Transverse colon (tissue), 4 donors: ENCODE measurements at places on chromosomes 1 and 21. TPM values are rescaled to one million over a fixed set of nuclear protein-coding genes. Genes with fewer than 3 reads are reported as not detected.

DNA sequence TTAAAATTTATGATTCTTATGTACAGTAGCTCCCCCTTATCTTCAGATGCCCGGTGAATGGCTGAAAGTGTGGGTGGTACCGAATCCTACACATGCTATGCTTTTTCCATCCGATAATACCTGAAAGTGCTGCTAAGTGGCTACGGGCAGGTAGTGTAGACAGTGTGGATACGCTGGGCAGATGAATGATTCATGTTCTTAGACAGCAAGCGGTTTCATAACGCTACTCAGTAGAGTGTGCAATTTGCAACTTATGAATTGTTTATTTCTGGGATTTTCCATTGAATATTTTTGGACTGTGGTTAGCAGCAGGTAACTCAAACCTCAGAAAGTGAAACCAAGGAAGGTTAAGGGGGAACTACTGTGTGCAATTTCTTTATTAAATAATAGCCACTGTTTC, 7.5 kb downstream of the PCP4 start:
- DNase-seq = no peak

- DNase-seq = no peak
These were observed 5.5 kb downstream of the LEMD1 start for GRCh38 chr1:205416322-205416721.

- peak; percentile 37 for DNase-seq
These were observed 8.1 kb downstream of the DNASE2B start for GRCh38 chr1:84406346-84406861.

DNA sequence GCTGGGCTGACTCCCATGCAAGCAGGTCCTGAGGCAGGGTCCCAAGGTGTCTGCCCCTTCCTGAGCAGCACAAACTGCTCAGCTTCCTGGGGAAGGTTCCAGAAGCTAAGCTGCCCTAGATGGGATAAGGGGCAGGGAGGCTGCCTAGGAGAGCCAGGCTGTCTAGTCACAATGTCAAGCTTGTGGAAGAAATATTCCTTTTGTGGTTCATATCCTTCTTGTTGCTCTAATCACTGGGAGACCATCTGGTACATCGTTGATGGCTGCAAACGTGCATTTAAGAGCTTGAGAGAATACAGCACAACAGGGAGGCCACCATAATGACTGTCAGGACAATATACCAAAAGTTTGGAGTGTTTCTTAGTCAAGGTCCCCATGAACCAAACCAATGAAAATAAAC, 67.4 kb downstream of the SLC16A1 start:
- DNase-seq = no peak

DNA sequence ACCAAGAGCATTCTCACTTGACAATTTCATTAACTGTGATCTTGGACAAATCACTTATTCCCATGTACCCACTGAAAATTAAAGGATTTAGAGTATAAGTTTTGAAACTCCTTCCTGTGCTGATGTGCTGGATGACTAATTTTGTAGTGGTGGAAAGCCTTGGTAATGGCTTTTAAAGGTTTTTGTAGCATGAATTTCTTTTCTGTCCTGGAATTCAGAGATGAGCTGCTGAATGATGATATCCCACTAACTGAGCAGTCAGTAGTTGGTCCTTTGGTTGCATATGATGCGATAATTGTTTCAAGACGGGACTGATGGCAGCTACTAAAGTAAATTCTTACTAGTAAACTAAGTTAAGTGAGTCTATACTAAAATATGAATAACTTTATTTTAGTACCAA, 5.2 kb downstream of the RPL5 start:
- no peak for DNase-seq

DNA sequence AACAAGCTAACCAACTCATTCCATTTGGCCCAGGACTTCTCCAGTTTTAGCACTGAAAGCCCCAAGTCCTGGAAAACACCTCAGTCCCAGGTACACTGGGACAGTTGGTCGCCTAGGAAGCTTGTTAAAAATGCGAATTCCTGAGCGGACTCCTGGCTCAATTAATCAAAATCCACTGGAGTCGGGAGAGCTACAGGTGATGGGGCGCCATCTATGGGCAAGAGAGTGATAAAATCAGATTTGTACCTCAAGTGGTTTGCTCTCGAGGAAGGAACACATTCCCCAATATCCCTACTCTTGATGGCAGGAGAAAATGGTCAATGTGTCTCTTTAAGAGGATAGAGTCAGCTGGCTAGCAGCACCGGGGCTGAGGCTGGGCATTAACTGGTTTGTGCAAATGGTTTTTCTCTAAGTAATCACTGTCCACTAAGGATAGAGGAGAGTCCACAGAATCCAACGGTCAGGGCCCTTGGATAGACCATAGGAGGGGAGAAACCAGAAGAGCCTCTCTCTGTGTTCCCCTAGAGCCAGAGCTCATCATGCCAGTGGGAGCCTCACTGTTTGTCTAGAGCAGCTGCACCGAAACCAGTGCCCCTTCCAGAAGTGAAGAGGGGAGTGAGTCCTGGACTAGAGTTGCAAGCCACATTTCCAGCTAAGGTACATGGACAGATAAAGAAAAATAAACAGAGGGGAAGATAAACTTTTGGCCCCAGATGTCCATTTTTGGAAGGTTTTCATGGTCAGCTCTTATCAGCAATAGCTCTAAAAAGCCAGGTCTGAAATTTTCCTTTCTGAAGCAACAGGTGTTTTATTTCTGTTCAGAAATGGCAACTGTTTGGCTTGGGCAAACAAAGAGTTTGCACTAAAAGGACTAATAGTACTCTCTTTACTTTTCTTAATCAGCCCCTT, 148.5 kb downstream of the TENT5C start:
- DNase-seq = peak; percentile 73

GRCh38 chr1:208054911-208055379, 144.0 kb upstream of the CD34 start:
- no peak for DNase-seq

GRCh38 chr1:165397944-165398343, 41.4 kb upstream of the LMX1A start:
- no peak for DNase-seq

- DNase-seq = no peak
These were observed 27.7 kb upstream of the FMO1 start for GRCh38 chr1:171220581-171221054.

- DNase-seq = no peak
These were observed 156.5 kb downstream of the PCNX2 start for GRCh38 chr1:233138788-233139585.

DNA sequence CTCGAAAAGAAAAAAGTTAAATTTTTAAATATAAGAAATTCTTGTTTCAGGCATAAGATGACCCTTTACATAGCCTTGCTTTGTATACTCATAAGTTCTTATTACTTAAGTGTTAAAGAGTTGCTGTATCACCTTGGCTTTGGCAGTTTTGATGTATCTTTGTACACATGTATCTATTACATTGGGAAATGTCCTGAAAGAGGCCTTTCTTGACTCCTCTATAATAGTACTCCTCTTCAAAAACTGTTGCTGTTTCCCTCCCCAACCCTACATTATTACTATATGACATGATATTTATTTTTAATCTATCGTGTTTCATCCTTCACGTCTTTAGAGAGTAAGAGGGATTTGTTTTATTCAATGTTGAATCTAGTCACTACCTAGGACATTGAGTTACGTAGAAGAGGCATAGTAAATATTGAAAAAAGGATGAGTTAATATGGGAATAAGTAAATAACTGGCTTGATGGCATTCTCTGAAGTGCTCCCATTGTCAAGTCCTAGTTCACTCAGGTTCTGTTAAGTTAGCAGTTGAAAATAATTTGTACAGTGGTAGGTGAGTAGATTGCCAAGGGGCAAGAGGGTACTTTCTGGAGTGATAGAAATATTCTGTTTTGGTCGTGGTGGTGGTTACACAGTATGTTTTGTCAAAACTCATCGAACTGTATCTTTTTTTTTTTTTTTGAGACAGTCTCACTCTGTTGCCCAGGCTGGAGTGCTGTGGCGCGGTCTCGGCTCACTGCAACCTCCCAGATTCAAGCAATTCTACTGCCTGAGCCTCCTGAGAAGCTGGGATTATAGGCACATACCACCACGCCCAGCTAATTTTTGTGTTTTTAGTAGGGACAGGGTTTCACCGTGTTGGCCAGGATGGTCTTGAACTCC, 8.2 kb downstream of the THRAP3 start:
- DNase-seq = no peak

GRCh38 chr1:233281711-233282581, 13.6 kb downstream of the PCNX2 start:
- no peak for DNase-seq

GRCh38 chr1:172136925-172137324, 283.6 kb upstream of the C1orf105 start:
- DNase-seq = no peak

DNA sequence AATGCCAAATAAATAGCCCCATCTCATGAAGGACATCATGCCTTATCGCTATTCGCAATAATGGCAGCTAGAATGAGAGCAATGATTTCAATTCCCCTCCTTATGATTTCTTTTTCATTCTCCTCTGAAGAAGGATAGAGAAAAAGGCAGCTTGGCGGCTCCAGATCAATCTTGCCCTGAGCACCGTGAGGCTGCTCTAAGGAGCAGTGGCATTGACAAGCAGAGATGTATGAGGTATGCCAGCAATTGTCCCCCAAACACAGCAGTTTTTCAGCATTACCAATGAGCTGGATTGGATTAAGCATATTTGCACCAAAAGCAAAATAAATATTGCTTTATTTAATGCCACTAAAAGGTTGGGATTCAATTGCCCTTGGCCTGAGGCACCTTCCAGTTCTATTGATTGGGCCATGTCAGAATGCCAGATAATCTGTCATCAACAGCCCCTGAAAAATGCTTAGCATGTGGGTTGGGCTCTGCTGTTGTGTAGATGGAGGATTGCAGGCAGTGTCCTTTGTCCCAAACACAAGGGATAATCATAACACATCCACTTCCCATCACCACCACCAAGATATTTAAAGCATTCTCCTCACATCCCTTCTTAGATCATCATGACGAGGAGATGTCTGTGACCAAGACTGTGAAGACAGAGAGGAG, 135.7 kb downstream of the BEND5 start:
- no peak for DNase-seq

DNA sequence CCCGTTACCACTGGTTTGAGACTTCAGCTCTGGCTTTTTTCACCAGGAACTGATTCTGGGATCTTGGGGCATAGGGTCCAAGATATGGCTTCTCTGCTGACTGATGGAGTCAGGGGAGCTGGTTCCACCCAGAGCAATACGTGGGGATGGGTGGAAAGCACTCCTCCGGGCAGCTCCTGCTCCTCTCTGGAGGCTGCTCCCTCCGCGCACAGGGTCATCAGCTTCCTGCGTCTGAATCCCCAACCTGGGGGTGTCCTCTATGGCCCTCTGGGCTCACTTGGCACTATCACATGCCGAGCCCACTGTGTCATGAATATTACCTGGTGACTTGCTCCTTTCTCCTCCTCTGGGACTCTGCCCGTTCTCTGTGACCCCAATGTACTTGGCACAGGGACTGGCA, 405.4 kb upstream of the VAMP3 start:
- DNase-seq = no peak

DNA sequence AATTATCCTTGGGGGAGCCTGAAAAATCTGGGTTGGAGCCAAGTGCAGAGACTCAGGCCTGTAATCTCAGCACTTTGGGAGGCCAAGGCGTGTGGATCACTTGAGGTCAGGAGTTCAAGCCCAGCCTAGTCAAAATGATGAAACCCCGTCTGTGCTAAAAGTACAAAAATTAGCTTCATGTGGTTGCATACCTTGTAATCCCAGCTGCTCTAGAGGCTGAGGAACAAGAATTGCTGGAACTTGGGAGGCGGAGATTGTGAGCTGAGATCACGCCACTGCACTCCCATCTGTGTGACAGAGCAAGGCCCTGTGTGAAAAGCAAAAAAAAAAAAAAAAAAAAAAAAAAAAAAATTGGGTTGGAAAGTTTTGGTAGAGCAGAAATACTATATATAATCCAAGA, 1563.6 kb upstream of the PRMT6 start:
- DNase-seq = no peak

GRCh38 chr21:45125357-45125756, 51.0 kb downstream of the ADARB1 start:
- DNase-seq = no peak

GRCh38 chr1:61732726-61733125, 7.8 kb upstream of the TM2D1 start:
- DNase-seq = no peak

DNA sequence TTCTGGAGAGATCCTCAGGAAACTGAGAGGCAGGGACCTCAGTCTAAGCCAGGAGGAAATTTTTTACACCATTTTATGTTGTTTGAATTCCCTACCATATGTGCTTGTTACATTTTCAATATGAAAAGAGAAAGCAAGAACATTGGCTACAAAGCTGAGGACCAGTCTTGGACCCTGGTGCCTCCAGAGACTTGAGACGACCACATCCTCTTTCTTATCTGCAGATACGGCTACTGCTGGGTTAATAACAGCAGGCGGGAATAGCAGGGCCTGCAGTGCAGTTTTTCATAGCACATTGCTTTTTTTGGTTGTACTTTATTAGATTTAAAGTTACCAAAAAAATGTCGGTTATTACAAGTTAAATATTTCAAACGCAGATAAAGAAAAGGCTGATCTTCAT, 3.9 kb downstream of the KDM4A start:
- DNase-seq = no peak

DNA sequence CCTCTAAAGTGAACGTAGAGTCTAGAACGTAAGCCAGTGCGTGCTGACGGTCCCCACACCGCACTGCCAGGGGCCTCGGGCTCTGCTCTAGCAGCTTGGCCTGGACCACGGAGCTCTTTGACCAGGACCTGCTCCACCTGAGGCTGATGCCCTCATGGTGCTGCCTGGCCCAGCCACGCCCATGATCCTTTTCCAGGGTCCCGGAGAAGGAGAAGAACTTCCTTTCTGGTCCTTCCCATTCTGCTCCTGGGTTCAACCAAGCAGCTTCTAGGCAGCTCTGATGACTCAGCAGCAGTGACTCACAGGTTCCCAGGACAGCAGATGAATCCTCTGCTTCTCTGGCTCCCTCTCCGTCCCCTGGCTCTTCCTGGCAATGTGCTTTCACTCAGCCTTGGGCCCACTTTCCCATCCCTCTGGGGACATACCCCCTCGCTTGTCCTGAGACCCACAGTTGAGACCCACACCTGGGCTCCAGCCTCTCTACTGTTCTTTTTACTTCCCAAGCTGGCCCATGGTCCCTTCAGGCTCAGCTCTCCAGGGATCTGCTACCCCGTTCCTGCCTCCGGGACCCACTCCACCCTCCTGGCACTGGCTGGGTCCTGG, 246.3 kb upstream of the RAB4A start:
- peak; percentile 58 for DNase-seq

GRCh38 chr1:152426731-152427130, 12.7 kb upstream of the CRNN start:
- DNase-seq = no peak

- DNase-seq = no peak
These were observed 13.3 kb downstream of the ETV3L start for GRCh38 chr1:157086299-157086698.

GRCh38 chr1:7767176-7767575, 3.9 kb upstream of the VAMP3 start:
- no peak for DNase-seq

Gene SPATC1L
- total RNA-seq = 1.2 TPM

Gene CYP4A11
- total RNA-seq = not detected

Gene FTCD
- not detected for total RNA-seq

Gene S100A7A
- not detected for total RNA-seq
